ENCODE measurements at places on chromosomes 7 and 10. TPM values are rescaled to one million over a fixed set of nuclear protein-coding genes. Genes with fewer than 3 reads are reported as not detected.

DNA sequence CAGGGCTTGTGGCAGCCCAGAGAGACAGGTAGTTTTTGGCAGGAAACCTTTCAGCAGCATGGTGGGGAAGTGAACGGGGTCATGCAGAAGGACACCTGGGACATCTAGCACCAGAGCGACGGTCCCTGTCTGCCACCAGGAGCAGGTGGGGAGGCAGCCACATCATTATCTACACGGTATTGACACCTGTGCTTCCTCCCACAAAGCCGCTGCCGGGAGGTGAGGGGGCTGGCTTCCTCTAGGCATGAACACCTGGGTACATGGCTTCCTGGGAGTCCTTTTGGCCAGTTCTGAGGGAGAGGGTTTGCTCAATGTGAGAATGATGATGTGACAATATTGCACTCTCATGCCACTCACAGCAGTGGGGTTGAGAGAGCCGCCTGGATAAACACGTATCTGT lies 275.2 kb downstream of the ACTR3B start:
- DNase-seq, result no peak

DNA sequence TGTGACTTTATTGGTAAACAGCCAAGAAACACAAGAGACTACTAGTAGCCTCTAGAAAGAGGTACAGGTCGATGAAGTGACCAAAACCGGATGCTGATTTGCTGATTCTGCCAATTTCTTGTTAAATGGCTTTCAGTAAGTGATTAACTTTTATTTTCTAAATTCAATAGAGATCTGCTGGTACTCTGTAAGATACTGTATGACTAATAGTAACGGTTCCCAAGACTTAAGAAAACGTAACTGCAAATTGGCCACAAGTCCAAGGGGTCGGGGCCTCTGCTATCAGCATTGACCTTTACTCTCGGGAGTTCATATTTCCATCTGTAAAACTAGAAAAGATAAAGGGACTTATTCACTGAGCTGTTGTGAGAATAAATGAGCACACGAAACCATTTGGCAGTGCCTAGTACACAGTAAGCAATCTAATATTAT lies 1.4 kb downstream of the FAM3C start:
- no peak for DNase-seq

Gene FXYD4
- not detected for total RNA-seq

DNA sequence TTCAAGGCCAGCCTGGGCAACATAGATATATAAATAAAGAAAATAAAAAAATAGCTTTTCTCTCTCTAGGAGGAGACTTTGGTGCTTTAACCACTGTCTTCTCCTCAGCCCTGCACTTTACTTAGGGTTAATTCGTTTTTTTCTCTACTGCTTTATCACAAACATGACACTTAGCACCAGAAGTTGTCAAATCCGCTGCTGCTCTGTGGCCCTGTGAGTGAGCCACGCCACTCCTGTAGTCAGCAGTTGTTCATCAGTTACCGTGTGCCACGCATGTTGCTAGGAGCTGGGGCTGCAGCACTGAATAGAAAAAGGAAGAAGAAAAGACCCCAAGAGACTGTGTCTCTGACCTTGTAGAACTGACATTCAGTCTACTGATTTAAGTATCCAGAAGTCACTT lies 232.6 kb downstream of the CELF2 start:
- no peak for DNase-seq

- DNase-seq, result no peak
Measured at GRCh38 chr7:28168393-28169158, 12.0 kb downstream of the JAZF1 start.

DNA sequence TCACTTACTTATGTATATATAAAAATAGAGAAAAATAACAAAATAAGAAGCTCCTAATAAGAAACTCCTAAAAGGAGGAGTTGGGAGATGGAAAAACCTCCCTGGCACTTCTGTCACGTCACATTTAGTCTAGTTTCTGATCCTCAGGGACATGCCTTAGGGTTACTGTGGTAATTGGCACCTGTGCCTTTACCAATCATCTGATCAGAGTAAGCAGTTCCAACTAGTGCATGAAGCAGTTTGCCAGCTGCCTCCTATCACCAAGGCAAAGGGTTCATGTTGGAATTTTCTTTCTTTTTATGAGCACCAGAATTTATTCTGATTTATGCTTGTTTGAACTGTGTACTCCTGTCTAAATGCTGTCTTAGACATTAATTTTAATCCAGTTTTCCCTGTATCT lies 49.9 kb downstream of the ARL4A start:
- no peak for DNase-seq

Gene PCLO
- total RNA-seq, result 0.79 TPM

Gene STAM
- 23.2 TPM for total RNA-seq

GRCh38 chr7:15621468-15621867 lies 59.7 kb upstream of the AGMO start:
- DNase-seq, result no peak

Gene NUDT5
- 44.7 TPM for total RNA-seq

Gene ZFAND2A
- total RNA-seq, result 20.3 TPM

- no peak for DNase-seq
Measured at GRCh38 chr10:46787321-46787615, 124.0 kb upstream of the PTPN20 start.

DNA sequence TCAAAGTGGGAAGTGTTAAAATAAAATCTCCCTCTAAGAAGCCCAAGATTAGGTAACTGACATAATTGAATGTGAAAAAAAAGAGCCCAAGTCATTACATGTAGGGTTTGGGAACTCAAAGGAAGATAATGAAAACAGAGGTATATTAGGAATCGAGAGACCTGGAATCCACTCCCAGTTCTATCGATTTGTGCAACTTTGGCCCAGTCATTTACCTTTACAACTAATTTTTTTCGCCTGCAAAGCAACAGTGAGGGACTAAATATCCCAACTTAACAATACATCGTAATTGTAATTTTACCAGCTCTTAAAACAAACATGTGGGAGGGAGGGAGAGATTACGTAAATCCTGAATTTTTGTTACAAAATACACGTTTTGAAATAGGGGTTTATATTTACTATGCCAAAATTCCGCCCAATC lies 1.4 kb downstream of the MINDY3 start:
- no peak for DNase-seq

Measured in omental fat pad (tissue), 4 donors.